Kidney tubule cell (primary cell): ENCODE measurements at places on chromosomes 7 and 10.

GRCh38 chr10:48748573-48748972 lies 63.9 kb downstream of the WDFY4 start:
- no peak for DNase-seq

GRCh38 chr7:148883266-148884048 lies 634 bp downstream of the EZH2 start:
- DNase-seq, result peak; percentile 28

GRCh38 chr10:28090506-28090905 lies 91.6 kb upstream of the ODAD2 start:
- no peak for DNase-seq

GRCh38 chr7:23093111-23093510 lies 12.5 kb upstream of the KLHL7 start:
- DNase-seq, result no peak

DNA sequence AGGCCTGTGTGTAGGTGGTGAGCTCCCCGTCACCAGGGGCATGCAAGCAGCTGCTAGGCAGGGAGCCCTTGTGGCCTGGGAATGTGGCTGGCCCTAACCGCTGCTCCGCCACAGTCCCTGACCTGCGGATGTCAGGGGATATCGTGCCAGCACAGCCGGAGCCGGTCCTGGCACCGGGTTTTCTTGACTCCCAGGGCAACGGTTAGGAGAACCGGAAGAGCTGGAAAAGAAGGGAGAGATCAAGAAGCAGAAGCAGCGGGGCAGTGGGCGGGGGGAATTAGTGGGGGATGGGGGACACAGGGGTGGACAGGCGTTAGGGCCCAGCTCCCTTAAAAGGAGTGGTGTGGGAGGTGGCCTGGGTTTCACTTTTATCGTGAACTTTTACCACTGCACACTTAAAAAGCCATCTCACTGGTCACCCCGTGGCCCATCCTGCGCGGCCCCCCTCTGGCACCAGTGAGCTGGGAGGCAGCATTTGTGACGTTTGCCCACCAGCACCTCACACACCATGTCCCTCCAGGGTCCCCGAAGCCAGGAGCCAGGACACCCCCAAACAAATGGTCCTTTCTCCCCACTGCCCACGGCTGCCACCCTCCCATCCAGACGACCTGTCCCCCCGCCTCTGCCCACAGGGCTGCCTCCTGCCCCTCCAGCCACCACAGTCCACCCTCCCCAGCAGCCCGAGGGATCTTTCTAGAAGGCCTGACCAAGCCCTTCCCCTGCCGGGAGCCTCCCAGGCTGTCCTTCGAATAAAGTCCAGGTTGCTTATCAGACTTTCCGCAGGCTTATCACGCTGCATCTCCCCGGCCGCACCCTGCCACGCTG lies 1.8 kb upstream of the MICALL2 start:
- DNase-seq, result peak; percentile 43

DNA sequence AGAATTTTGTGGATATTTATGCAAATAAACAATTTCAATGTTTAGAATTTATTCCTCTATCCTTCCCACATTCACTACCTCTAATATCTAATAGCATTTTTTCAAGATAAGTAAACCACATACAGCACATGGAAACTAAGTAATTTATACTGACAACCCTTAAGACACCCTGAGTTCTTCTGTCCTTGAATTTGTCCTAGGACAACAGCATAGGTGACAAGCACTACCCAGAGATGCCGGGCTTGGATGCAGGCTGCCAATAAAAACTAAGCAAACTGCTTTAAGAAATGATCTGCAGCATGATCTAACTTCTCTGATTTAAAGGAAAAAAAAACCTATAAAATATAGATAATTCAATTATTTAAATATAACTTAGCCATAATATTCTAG lies 22.7 kb downstream of the NT5C3A start:
- no peak for DNase-seq

DNA sequence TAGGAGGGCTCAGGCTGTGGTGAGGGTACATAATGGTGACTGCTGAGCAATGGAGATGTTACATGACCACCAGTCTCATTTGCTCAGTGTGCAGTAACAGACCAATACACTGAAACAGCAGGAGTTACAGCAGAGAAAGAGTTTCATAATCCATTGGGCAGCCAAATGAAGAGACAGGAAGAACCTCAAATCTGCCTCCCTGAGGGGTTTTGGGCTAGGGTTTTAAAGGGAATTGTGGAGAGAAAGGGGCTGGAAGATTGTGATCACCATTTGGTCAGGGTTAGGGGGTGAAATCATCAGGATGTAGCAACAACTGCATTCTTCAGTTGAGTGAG lies 838.3 kb downstream of the GRID1 start:
- DNase-seq, result no peak

GRCh38 chr10:98238391-98238790 lies 29.6 kb downstream of the LOXL4 start:
- no peak for DNase-seq

- peak; percentile 80 for DNase-seq
Measured at GRCh38 chr10:76117949-76118348, 686.5 kb downstream of the LRMDA start.

- DNase-seq, result no peak
Measured at GRCh38 chr10:47408606-47409005, 24.5 kb upstream of the ZNF488 start.

GRCh38 chr10:93775356-93775755 lies 17.6 kb downstream of the LGI1 start:
- no peak for DNase-seq

DNA sequence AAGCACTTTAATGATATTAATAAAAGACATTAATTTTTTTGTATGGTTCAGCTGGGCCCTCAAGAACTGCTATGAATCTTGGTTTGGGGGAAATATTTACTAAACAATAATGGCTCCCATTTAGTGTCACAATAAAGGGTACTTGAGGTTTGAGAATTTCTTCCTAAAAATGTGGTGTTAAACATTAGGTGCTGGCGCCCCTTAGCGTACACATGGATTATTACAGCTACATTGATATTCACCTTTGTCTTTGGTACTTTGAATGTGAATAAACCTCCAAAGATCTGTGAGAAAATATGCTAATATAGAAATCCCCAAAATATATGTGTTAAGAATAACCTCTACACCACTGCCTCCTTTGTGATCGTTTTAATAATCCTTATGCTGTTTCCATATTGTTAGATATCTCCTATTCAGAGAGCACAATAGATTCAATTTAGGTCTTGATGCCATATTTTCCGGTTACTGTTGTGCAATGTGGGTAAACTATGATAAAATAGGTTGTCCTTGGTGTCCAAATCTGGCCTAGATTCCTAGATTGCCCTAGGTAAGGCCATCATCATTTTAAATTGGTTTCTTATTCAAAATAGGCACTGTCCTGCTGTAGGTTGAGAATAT lies 161.8 kb upstream of the CACNA2D1 start:
- peak; percentile 44 for DNase-seq

DNA sequence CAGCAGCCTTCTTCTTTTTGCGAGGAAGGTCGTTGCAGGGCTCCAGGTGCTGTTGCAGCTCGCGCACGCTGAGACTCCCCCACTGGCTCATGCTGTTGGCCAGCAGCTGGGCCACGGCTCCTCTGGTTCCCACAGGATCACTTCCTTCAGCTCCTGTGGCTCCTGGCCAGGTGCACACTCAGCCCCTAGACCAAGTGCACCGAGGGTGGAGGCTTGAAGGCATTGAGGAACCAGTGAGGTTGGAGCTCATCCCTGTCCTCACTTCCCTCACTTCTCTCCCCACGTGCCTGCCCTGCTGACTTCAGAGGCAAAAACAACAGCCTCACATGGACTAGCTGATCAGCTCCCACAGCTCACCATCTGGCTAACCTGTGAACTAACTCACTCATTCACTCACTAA lies 46.2 kb upstream of the ADRB1 start:
- DNase-seq, result no peak

- DNase-seq, result no peak
Measured at GRCh38 chr10:50582046-50582445, 41.7 kb downstream of the SGMS1 start.

DNA sequence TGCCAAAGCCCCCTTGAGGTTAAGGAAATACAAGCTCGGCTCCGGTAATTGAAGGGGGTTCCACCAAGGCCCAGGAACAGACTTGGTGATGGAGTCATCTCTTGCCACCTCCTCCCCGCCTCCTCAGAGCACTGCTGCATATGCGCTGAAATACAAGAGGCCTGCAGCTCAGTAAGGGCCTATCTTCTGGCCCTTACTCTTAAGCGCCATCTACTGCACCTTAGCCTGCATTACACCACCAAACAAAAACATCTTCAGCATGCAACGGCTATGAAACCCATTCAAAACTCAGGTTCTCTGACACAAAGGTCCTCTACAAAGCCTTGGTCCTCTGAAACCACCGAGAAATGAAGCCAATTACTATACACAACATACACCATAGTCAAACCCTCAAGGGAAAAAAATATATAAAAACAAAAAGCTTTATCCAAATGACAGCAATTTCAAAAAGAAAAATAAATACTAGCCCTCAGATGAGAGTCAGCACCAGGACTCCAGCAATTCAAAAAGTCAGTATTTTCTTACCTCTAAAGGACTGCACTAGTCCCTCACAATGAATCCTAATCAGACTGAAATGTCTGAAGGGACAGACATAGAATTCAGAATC lies 176.8 kb upstream of the TBX20 start:
- peak; percentile 6 for DNase-seq

DNA sequence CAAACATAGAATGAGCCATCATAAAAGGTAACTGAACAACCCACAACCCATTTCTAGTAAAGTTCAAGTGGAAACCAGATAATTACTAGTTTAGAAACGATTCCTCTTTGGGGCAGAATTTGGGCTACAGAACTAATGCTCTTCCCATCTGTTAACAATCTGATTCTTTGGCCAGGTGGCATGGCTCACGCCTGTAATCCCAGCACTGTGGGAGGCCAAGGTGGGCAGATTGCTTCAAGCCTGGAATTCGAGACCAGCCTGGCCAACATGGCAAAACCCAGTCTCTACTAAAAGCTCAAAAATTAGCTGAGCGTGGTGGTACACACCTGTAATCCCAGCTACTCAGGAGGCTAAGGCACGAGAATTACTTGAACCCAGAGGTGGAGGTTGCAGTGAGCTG lies 18.5 kb downstream of the CYP51A1 start:
- no peak for DNase-seq

- DNase-seq, result peak; percentile 17
Measured at GRCh38 chr7:142873281-142873784, 12.2 kb downstream of the TRPV6 start.

GRCh38 chr7:66205741-66206090 lies 582 bp downstream of the TPST1 start:
- peak; percentile 17 for DNase-seq

DNA sequence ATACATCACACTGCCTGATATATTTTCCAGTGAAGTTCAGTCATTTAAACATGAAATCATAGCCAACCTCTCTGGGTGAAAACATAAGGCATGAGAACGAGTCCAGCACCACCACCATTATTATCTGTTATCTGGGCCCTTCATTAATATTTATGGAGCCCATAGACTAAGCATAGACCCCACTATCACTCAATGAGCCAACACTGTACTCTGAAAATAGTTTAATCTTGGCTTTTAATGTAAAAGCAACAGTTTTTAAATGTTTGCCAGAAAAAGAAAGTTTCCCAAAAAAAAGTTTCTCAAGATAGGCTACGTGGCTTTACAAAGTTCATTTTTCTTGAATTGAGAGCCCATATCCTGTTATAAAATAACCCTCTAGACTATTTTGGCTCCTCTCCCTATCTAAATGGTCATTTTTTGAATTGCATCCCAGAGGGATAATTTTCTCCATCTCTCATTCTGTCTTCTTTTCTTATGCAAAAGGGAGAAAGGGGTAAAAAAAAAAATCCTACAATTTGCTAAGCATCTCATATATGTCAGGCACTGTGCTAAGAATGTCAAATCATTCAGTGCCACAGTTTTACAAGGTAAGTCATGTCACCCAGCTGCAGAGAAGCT lies 66.1 kb downstream of the FZD1 start:
- DNase-seq, result no peak

DNA sequence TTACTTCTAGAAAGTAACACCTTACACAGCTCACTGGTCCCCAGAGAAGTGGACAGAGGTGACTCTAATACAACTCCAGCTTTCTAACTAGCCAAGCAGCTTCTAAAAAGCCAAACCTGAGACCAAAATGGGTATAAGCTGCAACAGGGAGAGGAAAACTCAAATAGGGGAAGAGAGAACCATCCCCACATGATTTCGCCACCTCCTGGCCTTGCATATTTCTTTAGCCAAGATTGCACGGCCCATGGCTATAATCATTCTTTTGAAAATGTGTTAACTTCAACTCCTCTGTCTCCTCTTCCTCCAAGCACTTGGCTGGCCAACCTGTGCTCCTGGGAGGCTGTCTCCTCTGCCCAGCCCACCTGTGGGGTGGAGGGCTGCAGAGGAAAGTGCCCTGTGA lies 28.7 kb downstream of the NUP42 start:
- DNase-seq, result no peak
